ENCODE measurements at places on chromosomes 4 and X.

DNA sequence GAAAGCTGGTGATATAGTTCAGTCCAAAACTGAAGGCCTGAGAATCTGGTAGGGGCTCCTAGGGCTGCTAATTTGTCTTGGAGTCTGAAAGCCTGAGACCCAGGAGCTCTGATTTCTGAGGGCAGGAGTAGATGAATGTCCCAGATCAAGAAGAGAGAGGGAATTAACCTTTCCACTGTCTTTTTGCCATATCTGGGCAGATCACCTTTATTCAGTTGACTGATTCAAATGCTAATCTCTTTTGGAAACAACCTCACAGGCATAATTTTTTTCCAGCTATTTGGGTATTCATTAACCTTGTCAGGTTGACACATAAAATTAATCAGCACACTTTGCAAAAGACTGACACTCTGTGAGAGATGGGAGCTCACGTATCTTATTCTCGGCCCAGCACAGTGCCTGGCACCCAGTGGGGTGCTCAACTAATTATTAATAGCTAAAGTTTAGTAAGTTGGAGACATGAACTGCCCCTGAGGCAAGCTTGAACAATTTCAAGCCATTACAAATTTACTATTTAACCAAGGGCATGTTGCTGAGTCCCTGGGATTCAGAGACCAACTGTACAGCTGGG is 114.3 kb downstream of the CPEB2 start:
- peak; percentile 25 for DNase-seq

DNA sequence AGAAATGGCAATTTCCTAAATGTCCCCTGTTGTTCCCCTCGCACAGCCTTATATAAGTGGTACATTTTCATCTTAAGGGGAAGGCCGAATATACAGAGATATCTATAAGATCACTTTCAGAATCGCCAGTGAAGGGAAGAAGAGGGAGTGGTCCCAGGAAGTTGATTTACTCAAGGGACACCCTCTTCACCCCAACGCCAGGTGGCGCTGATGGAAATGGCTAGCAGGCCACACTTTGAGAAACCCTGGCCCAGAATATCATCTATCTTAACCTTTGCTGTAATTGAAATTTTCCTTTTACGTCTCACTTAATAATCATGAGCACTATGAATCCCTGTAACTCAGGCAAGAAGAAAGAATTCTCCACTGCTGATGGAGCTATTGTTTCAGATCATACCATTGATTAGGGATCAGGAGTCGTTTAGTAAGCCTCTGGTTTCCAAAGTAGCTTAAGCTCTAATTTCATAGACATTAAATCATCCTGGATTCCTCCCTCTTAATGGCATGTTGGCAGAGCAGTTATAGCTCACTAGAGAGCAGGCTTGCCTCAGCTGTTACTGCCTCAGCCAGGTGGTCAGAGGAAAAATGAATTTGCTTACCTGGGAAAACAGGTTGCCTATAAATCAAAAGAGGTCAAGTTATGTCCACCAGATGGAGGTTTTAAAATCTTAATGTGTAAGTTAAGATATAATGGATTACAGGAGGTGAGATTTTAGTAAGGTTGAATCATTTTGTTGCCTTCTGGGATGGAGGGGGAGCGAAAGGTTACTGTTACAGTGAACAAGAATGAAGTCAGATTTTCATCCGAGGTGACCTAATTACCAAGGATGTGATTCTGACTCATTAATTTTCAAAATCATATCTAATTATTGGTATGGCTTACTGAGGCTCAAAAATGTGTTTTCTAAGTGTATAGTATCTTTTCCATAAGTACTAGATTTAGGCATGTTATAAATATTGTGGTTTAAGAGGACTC is 941.2 kb upstream of the TENM3 start:
- no peak for DNase-seq

DNA sequence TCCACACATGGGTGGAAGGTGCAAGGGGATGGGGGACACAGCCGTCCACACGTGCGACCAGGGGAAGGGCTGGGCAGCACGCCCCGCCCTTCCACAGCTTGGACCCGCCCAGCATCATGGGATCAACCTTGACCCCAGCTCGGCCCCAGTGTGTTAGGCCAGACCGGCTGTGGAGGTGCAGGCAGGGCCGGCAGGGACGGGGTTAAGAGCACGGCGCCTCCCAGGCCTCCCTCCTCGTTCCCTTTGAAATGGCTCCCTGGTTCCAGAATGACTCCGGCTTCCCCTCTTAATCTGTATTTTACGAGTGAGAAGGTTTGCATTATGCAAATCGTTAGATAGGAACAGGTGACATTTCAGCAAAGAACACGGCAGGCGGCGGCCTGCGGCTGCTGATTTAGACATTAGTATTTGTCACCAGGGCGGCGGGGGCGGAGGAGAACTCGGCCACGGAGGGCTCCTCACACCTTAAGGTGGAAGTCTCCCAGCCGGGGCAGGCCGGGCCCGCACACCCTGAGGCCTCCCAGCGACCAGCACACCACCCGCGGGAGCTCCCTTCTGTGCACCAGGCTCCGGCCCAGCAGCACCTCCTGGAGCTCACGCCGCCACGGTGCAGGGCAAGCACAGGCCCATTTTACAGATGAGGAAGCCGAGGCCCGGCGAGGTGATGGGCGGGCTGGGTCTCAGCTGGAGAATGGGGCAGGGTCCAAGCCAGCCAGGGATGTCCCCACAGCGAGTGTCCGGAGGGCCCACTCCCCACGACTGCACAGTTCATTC is 116.1 kb downstream of the FAM53A start:
- DNase-seq = no peak

DNA sequence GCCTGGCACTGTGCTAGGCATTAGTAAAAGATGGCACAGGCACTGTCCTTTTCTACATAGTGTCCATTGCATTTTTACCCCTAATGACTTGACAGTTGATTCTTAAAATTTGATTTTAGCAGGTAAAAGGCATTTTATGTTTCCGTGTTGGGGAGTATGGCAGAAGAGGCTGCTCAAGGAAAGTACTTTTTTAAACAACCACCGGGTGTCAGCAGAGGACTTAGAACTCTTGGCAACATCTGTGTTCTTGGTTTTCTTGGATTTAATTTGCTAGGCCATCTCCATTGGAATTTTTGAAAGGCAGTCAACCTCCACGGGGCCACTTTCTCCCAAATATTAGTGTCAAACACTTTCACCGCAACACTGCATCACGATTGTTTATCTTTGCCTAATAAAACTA is 102.9 kb downstream of the TSPAN7 start:
- no peak for DNase-seq

GRCh38 chrX:45765281-45765680 is 564.6 kb upstream of the DIPK2B start:
- no peak for DNase-seq

- DNase-seq = no peak
Observed at GRCh38 chr4:95371476-95372224, 177.1 kb downstream of the UNC5C start.

DNA sequence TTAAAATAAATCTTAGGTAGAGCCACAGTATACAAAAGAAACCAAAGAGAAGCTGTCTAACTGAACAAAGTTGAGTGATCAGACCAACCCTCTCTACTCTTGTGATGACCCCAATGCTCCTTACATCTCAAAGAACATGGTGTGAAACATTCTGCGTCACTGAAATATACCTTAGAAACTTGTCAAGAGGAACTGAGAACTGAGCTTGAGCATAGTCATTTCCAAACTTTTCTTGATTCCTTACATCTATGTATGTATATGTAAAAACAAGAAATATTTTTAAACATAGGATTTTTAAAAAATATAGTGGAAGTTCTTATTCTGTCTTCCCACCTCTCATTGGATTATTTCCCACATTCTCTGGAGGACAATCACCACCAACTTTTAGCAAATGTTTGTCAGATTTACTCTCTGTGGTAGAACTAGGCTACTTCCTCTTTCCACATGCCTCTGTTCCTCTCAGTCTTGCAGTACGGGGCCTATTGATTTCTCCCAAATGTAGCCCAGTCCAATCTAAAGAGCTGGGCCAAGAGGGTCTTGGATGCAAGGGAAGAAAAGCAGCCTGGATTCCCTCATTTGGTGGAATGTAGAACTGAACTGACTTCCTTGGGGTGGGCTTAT is 98.2 kb upstream of the HHIP start:
- DNase-seq = no peak

- DNase-seq = no peak
Observed at GRCh38 chr4:37966044-37966443, 5.8 kb downstream of the PTTG2 start.

DNA sequence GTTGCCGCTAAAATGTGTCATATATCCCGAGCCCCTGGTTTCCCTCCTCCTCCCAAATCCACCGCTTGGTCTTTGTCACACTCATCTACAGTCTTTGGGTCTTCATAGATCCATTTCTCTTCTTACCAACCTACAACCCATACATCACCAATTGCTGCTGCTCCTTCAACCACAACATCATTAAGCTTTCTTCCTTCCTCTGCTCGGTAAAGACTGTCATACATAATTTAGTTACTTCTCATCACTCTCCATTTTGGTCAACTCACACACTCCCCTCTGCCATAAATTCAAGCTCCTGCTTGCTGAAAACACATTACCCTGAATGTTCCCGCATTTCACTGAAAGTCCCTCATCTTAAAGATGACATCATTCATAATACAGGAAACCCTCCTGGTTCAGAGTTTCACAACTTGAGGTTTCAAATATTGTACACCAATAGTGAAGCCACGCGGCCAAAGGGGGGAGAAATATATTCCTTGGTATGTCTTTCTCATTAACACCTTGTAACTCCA is 1.7 kb upstream of the DCTD start:
- no peak for DNase-seq

DNA sequence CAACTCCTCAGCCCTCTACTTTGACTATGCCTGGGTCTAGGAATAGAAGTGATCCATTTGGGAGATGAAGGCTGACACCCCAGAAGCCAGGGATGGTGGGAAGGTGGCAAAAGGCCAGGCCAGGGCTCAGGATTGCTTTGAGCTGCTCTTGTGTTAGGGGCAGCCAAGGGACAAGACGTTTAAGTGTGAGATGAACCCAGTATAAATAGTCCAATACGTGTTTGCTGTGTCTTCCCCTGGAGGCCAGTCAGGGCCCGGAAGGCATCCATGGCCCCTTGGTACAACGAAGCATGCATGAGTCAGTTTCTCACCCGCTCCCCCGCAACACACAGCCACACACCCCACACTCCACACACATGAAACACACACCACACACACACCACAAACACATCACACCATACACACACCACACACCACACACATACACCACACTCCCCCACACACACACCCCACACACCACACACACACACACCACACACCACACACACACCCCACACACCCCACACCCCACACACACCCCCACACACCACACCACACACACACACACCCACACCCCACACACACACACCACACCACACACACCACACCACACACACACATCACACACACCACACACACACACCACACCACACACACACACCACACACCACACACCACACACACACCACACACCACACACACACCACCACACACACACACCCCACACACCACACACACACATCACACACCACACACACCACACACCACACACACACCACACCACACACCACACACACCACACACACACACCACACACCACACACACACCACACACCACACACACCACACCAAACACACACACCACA is 5.1 kb downstream of the STARD8 start:
- no peak for DNase-seq

DNA sequence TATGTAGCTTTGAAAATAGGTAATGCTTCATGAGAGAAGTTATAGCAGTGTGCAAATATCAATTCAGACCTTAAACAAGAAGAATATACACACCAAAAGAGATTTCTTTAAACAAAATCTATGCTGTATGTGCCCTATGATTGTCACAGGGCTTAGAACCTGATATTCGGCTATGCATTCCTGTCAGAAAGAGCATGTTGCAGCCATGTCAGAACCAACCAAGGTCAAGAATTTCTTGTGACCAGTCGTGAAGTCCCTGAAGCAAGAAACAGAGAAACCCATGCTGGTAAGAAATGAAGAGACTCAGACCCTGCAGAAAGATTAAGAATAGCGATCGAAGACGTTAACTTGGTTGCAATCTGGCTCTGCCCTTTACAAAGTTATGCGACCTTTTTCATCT is 210.3 kb upstream of the SPIN4 start:
- no peak for DNase-seq

GRCh38 chrX:148185631-148186030 is 204.5 kb downstream of the FMR1NB start:
- DNase-seq = no peak

- DNase-seq = no peak
Observed at GRCh38 chrX:50978920-50979682, 68.6 kb downstream of the BMP15 start.

DNA sequence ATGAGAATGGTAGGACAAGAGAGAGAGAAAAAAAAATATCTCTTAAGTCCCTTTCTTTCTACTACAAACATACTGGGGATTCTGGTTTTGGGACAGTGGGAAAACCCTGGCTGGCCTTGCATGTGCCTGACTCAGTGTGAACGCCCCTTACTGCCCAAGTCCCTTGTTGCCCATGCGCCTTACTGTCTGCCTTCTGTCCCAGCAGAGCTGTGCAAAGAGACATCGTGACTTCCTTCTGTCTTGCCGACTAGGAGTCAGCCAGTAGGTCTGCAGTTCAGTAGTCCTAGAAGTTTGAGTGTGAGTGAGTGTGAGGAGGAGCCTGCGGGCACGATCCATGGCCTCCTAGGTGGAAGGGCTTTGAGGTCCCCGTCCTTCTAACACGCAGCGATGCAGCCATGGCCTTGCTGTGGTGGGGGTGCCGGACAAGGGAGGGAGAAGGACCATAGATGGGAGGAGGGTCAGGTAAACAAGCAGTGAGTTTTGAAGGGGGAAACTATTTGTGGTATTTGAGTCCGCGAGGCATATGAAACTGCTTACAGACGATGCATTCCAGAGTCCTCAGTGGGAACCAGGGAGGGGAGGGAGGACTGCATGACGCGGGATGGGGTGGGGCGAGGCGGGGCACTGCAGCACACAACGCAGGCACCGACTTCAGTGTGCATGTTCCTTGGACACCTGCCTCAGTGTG is at the start of gene XAGE2:
TSS of gene XAGE2 (plus strand) at position 654 of the 688 bp plus-strand sequence. CDS start 994 bp downstream, outside the sequence.
- DNase-seq = no peak

DNA sequence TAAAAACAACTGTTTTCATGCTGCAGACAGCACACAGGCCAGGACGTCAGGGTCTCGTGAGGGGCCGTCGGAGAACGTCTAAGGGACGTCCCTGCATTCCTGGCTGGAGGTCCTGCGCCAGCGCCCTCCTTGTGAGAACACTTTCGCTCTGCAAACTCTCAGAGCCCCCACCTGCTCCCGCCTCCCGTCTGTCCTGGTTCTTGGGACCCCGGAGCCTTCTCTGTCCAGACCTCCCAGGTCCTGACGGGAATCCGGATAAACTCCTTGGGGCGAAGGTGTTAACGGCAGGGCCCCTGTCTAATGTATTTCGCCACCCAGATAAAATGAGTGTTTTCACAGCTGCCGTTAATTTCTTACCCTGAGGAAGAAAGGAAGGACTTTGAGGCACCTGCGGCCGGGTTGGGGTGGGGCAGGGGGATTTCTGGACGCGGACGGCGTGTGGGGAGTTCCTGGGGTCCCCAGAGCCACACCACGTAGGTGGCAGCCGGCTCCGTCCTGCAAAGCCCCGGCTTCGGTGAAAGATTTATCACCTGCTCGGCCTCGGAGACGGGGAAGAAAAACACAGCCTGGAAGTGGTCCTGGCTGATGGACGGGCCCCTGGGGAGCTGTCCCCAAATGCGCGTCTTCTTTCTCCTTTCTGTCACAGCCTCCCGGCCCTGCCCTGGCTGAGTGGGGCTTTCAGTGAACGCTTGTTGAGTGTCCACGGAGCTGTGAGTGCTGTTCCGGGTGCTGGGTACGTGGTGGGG is 35.1 kb upstream of the PPP2R3B start:
- DNase-seq = no peak

Measured in right kidney (tissue), 9 donors.